Muscle of leg (tissue), 16 donors: ENCODE measurements at places on chromosomes 1 and 21. TPM values are rescaled to one million over a fixed set of nuclear protein-coding genes. Genes with fewer than 3 reads are reported as not detected.

MYOG gene
- 387 TPM for polyA plus RNA-seq

SLC25A44 gene
- 11.3 TPM for polyA plus RNA-seq

LDLRAD2 gene
- polyA plus RNA-seq: 7.7 TPM

TMEM125 gene
- 0.09 TPM for polyA plus RNA-seq

TRPM2 gene
- polyA plus RNA-seq: 1.5 TPM

ARID4B gene
- 15.2 TPM for polyA plus RNA-seq

LRRC53 gene
- polyA plus RNA-seq: not detected

CASQ1 gene
- polyA plus RNA-seq: 767 TPM

RNF186 gene
- polyA plus RNA-seq: not detected

SMIM1 gene
- polyA plus RNA-seq: 2.6 TPM

SLC6A17 gene
- polyA plus RNA-seq: 0.70 TPM

C4BPA gene
- polyA plus RNA-seq: 0.29 TPM

PADI2 gene
- polyA plus RNA-seq: 56.9 TPM

MEGF6 gene
- polyA plus RNA-seq: 15.3 TPM

SMG7 gene
- 37.6 TPM for polyA plus RNA-seq

CD1B gene
- polyA plus RNA-seq: not detected

CLCA1 gene
- polyA plus RNA-seq: 0.19 TPM

PTBP2 gene
- polyA plus RNA-seq: 29.2 TPM

HSPA6 gene
- 0.58 TPM for polyA plus RNA-seq

RGS8 gene
- 0.12 TPM for polyA plus RNA-seq

APCS gene
- not detected for polyA plus RNA-seq

AGMAT gene
- 2.9 TPM for polyA plus RNA-seq

ANGPTL3 gene
- 0.21 TPM for polyA plus RNA-seq

NOS1AP gene
- polyA plus RNA-seq: 1.1 TPM

TPTE gene
- not detected for polyA plus RNA-seq

DNM3 gene
- polyA plus RNA-seq: 5.1 TPM

DMAP1 gene
- 41.2 TPM for polyA plus RNA-seq

AKR7A3 gene
- 0.93 TPM for polyA plus RNA-seq

TNNT2 gene
- 904 TPM for polyA plus RNA-seq

TSSK3 gene
- polyA plus RNA-seq: 2.1 TPM

SLC2A5 gene
- polyA plus RNA-seq: 16.0 TPM

KCNE2 gene
- polyA plus RNA-seq: 0.67 TPM

FAM20B gene
- 28.1 TPM for polyA plus RNA-seq

GOLT1A gene
- polyA plus RNA-seq: 0.31 TPM

LYPD8 gene
- polyA plus RNA-seq: not detected

MX1 gene
- 1.7 TPM for polyA plus RNA-seq

VASH2 gene
- polyA plus RNA-seq: 43.8 TPM

GJA8 gene
- polyA plus RNA-seq: not detected

FAM72D gene
- 1.7 TPM for polyA plus RNA-seq
